ENCODE measurements at places on chromosomes 7 and 10.

DNA sequence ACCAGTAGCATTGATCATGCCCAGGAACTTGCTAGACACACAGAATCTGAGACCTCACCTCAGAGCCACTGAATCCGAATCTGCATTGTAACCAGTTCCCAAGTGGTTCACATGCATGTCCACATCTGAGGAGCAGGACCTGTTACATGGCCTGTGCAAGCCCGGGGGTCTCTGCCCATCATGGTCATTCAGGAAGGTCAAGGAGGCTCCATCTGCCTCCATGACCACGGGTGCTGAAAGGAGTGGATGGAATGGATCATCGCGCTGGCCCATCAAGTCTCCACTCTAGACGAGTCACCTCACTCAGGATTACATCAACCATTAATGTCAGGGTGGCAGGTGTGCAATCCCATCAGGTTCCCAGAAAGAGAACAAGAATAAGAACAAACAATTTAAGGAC is 85.8 kb upstream of the ADAM12 start:
- no peak for DNase-seq

- no peak for DNase-seq
Measured at GRCh38 chr10:104895541-104895940, 254.5 kb downstream of the SORCS3 start.

- DNase-seq = no peak
Measured at GRCh38 chr10:103493362-103493915, at the start of gene NEURL1. Gene NEURL1, plus strand, starts transcription at chr10:103493705. Its CDS starts 683 bp downstream, at chr10:103494388.

DNA sequence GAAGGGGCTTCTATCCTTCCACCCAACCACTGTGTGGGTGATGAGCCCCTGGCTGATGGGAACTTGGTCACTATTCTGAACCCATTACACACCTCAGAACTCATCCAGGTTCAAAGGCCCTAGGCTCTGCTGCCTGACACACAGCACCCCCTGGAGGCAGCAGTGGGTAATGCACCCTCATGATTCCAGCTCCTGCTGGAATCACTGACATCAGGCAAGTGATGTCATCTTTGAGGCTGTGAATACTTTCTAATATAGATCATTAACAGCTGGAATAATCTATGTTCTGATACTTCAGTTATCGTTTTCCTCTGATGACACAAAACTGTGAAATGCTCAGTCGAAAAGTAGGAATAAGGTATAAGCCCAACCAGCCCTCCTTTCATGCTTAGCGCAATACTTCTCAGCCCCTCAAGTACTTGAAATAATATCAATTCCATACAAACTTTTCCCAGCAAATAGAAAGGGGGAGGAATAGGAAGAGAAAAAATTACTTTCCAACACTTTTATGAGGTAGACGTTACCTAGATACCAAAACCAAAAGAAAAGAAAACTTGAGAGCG is 7.5 kb upstream of the RBP3 start:
- DNase-seq = peak; percentile 61

GRCh38 chr7:75869776-75870379 is 9.0 kb upstream of the RHBDD2 start:
- DNase-seq = no peak

- no peak for DNase-seq
Measured at GRCh38 chr7:138705167-138705566, 4.0 kb upstream of the SVOPL start.

- no peak for DNase-seq
Measured at GRCh38 chr7:116028787-116029186, 1.8 kb downstream of the TFEC start.

- DNase-seq = no peak
Measured at GRCh38 chr7:22338411-22338810, 18.5 kb downstream of the RAPGEF5 start.

GRCh38 chr10:94088926-94089381 is 95.2 kb downstream of the PLCE1 start:
- DNase-seq = no peak

- no peak for DNase-seq
Measured at GRCh38 chr7:30199271-30199670, 64.5 kb downstream of the MTURN start.

DNA sequence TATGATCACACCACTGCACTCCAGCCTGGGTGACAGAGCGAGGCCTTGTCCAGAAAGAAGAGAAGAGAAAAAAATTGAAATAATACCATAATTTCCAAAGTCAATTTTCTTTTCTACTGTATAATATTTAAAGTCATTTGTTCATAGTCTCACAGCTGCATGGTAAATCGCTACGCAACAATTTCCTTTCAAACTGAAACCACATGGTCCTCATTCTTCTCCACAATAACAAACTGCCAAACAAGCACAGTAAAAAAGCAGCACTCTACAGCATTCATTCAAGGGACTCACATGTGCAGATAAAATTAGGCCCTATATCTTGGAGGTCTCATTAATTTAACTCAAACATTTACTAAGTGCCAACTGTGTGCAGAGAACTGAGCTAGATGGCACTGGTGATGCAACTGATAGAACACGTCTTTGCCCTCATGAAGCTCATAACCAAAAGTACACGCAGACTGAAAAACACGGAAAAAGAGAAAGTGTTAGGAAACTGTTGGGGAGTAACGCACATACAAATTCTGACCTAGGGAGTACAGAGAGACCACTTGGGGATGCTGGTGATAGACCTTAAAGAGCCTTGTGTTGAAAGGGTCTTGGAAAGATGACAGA is 68.4 kb upstream of the SRRM3 start:
- no peak for DNase-seq

- DNase-seq = no peak
Measured at GRCh38 chr10:132197271-132198067, 10.7 kb downstream of the DPYSL4 start.

All from CD4-positive, alpha-beta T cell treated with Interleukin-15 for 4 hours (primary cell).